ENCODE measurements at places on chromosomes 16 and 17.

DNA sequence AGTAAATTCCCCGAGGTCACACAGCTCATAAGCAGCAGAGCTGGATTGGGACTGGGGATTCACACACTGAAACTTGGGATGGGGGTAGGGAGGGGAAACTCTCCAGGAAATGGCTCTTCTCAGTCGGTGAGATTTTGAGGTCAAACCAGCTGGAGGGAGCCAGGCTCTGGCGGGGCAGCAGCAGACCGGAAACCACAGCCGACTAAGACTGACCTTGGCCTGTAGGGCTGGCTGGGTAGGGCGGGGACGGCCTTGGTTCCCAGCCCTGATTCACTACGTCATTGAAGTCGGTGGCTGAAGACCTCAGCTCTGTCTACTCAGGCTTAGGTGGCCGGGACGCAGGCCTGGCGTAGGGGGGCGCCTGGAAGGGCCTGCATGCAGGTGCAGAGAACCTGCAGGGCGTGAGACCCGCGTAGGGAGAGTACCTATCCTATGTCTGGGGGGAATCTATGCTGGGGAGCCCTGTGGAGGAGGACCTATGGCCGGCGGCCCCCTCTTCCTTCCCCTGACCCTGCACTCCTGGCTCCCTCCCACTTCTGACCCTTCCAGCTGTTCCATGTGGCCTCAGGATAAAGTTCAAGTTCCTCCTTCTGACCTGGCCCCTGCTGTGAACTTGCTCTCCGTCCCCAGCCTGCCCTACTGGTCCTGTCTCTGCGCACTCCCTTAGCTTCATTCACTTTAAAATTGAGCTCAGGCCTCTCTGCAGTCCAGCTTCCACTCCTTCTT is 11.9 kb upstream of the SLC4A1 start:
- DNase-seq = peak; percentile 89

DNA sequence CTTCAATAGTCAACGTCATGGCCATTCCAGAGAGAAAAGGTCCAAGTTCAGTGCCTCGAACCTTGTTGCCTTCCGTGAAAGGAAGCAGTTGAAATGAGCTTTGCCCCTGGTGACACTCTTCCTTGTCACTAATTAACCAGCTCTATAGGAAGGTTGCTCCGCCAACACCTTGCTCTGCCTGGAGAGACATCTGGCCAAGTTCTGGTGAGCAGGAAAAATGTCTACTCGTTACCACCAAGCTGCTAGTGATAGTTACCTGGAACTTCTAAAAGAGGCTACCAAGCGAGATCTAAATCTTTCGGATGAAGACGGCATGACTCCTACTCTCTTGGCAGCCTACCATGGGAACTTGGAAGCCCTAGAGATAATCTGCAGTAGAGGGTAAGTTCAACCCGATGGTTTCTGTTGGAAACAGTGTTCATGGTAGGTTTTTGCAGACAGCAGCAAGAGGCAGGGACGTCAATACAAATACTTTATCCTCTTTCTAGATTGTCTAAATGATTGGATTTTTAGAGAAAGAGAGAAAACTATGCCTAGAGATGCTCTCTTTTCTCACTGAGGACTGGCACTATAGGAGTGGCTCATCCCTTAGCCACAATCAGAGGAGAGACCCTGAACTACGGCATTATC is at the start of gene ANKS4B:
TSS of gene ANKS4B (plus strand) at position 179 of the 630 bp plus-strand sequence. CDS start at position 218, 39 bp downstream.
- DNase-seq = no peak

DNA sequence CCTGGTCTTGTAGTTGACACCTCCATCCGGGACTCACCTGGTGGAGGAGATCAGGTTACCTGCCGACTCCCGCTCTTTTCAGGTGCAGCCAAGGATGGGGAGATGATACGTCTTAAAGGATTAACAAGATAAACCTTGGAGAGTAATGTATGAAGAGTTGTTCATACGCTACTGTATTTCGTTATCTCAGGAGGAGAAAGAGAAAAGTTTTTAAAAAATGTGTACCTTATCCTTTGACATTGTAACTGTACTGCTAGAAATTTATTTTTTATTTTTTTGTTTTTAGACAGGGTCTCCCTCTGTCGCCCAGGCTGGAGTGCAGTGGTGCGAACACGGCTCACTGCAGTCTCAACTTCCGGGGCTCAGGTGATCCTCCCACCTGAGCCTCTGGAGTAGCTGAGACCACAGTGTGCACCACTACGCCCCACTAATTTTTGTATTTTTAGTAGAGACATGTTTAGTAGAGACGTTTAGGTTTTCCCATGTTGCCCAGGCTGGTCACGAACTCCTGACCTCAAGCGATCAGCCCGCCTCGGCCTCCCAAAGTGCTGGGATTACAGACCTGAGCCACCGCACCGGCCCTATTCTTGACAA is 764 bp upstream of the SMURF2 start:
- no peak for DNase-seq

- no peak for DNase-seq
Observed at GRCh38 chr17:33396818-33397217, 103.7 kb upstream of the ASIC2 start.

DNA sequence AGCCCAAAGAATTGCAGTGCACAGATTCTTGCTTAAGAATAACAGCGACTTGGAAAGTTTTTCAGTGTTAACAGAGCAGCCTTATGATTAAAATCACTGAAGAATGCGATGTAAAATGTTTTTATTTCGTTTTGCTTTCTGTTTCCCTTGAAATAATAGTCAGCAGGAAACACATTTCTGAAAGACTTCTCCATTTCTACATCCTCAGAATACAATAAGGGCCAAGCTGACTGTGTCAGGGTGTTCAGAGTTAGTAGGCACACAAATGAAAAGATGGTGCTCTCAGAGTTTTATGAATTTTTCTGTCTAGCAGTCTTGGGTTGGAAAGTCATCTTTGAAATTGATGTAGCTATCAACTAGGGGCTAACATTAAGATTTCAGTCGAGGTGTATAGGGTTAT is 582.9 kb upstream of the RBFOX1 start:
- DNase-seq = no peak

GRCh38 chr16:7423434-7424044 is 90.9 kb downstream of the RBFOX1 start:
- no peak for DNase-seq

Data from inflammatory macrophage treated with lipopolysaccharide for 1 hour (primary cell).